ENCODE measurements at places on chromosomes 4 and X. TPM values are rescaled to one million over a fixed set of nuclear protein-coding genes. Genes with fewer than 3 reads are reported as not detected.

The CXCL9 gene
- not detected for total RNA-seq

The TCEAL5 gene
- total RNA-seq: not detected

The BTK gene
- total RNA-seq: not detected

The CLGN gene
- 0.72 TPM for total RNA-seq

The MAGEA4 gene
- not detected for total RNA-seq

The UNC5C gene
- 13.6 TPM for total RNA-seq

The NPNT gene
- 0.59 TPM for total RNA-seq

The CCDC110 gene
- total RNA-seq: 2.2 TPM

The CT45A2 gene
- total RNA-seq: not detected

The SYTL5 gene
- total RNA-seq: under 0.01 TPM

The HS3ST1 gene
- under 0.01 TPM for total RNA-seq

The QRFPR gene
- total RNA-seq: not detected

Data from osteoblast (primary cell).